Mesothelial cell of epicardium (in vitro differentiated cells): ENCODE measurements at places on chromosomes 13 and 19.
A peak's percentile ranks its signal among the peaks of the same experiment; 100 is the strongest.

- peak; percentile 51 for DNase-seq
Measured at GRCh38 chr19:41192574-41193429, at the start of gene CYP2S1. Gene CYP2S1, plus strand, starts transcription at chr19:41193219. Its CDS starts 46 bp downstream, at chr19:41193265.

DNA sequence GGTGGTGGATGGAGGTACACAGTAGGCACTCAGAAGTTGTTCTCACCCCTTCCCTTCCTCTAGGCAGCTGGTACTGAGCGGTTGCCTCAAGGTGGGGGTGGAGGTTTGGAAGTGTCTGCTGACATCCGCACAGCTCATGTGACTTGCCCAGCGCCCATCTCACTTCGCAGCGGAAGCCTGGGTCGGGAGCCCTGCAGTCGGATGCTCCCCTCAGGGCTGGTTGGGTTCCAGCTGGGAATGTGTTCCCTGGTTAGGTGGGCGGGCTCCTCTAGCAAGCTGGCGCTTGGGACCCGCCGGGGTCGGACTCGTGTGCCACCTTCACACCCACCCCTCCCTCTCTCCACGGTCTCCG, 10.2 kb downstream of the PPP1R37 start:
- no peak for DNase-seq

GRCh38 chr13:83065108-83065507, 817.2 kb downstream of the SLITRK1 start:
- DNase-seq, result no peak

- no peak for DNase-seq
Measured at GRCh38 chr19:49456326-49456725, 3.3 kb downstream of the ALDH16A1 start.

DNA sequence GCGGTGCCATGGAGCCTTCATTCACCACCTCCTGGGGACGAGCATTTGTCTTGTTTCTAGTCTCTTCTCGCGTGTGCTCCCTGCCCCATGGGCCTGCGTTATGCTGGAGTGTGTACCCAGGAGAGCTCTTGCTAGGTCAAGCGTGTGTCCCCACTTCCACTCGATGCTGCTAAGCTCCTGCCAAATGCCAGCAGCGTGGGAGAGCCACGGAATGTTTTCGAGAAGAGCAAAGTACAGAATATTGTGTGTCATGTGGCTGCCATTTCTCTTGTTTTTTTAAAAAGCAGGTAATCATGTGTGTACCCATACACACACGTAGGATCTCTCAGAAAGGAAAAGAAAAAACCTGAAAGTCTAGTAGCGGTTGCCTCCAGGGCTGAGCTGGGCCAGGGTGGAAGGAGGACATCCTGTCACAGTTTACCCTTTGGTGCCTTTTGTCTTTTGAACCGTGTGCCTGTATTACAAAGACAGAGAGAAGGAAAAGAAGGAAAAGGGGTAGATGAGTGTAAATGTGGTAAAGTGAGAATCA, 28.6 kb downstream of the PAK4 start:
- no peak for DNase-seq

- DNase-seq, result no peak
Measured at GRCh38 chr19:42131149-42132029, 857 bp downstream of the POU2F2 start.

GRCh38 chr13:91946498-91947070, 548.2 kb downstream of the GPC5 start:
- DNase-seq, result no peak

DNA sequence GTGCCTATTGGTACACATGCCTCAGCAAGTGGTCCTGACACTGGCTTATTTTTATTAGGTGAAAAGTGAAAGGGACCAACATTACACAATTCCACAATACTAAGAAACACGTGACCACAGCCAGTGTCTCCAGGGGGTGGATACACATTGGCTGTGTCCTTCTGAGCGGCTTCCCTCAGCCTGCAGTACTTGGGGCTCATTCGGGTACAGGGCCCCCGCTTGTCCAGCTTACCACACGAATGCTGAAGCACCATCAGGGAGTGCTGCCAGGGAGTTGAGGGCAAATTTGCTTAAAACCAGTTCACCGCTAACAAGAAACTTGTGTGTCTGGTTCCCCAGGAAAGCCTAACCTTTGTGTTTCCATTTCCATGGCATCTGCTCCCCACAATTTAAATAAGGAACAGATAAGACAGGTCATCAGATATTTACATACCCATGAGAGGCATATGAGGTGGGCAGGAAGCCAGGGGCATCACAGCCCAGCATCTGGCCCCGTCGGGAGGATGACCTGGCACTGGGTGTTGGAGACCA, 23.3 kb downstream of the PBX4 start:
- no peak for DNase-seq
